ENCODE measurements at places on chromosomes 16 and 17. TPM values are rescaled to one million over a fixed set of nuclear protein-coding genes. Genes with fewer than 3 reads are reported as not detected.

DNA sequence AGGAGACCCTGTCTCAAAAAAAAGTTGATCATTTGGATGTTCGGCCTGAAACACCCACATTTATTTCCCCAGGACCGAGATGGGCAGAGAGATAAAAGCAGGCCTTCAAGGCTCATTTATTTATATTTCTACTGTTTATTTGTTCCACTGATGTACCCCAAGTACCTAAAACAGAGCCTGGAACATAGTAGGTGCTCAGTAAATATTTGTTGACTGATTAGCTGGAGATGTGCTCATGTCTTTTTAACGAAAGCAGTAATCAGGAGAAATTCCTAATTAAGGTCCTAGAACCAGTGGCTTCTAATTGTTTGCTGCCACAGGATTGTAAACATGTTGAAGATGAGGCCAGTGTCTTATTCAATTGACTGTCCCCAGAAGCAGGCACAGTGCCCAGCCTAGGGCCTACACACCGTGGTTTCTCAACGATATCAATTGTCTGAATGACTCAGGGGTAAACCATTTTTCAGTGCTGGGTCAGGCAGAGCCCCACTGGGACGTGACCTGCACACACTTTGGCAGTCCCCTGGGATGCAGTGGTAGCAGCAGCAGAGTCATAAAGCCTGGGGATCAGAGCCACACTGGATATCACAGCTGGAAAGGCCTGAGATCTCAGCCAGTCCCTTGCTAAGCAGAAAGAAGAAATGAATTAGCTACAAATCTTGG lies 34.8 kb downstream of the SOST start:
- no peak for DNase-seq

GRCh38 chr17:38628441-38628840 lies 22.7 kb upstream of the SRCIN1 start:
- no peak for DNase-seq

DNA sequence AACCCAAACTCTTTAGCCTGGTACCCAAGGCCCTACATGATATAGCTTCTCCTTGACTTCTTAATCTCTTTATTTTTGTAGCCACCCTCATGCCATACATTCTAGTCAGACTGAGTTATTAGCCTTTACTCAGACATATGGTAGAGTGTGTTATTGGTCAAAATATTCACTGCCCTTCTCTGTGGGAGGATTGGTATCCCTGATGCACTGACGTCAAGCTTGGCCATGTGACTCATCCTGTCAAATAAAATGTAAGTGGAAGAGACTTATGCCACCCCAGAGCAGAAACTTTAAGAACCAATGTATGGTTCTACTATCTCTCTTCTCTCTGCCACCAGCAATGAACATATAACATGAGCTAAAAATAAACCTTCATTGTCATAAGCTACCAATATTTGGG lies 12.2 kb upstream of the BEAN1 start:
- no peak for DNase-seq

DNA sequence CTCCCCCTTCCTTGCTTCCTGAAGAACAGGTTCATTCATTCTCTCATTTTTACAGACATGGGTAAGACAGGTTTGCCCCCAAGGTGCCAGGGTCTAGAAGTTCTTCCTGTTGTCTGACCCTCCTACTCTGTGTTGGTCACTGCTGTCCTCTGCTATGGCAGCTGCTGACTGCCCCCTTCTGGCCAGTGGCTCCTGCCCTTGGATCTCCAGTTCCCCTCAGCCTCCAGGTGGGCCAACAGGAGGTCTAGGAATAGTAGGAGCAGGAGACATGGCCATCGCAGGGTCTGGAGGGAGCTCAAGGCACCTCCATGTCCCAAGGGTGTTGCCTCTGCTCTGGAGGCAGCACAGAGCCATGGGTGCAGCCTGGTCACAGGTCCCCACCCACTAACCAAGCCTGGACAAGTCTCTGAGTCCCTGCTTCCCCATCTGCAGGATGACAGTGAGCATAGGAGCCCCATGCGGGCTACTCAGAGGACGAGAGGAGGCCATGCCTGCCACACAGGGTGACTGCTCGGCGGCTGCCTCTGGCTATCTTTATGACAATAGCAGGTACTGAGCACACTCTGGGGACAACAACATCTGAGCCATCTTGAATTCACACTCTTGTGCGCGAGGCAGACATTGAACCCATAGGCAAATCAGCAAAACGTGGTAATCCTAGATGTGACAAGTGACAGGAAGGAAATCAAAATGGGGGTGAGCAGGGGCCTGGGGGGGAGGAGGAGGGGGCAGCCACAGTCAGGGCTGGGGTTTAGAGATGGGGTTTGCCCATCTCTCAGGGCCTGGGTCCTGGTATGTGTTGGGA lies 27.0 kb upstream of the NXPH3 start:
- DNase-seq = no peak

DNA sequence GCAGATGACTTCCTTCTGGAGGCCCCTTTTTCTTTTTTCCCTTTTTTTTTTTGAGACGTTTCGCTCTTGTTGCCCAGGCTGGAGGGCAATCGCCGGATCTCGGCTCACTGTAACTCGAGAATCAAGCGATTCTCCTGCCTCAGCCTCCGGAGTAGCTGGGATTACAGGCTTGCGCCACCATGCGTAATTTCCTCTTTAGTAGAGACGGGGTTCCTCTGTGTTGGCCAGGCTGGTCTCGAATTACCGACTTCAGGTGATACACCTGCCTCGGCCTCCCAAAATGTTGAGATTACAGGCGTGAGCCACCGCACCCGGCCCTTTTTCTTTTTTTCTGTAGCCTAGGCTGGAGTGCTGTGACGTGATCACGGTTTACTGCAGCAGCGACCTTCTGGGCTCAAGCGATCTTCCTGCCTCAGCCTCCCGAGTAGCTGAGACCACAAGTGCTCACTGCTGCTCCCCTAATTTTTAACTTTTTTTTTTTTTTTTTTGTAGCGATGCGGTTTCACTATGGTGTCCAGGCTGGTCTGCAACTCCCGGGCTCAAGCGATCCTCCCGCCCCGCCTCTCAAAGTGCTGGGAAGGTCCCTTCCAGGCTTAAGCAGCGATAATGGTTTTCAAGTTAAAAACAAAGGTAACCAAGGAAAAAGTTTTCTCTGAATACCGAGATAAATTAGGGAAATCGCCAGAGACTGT lies 956 bp upstream of the IST1 start:
- no peak for DNase-seq

Gene OSGIN1
- total RNA-seq = 4.1 TPM

Gene KRTAP9-4
- not detected for total RNA-seq

Gene NGFR
- total RNA-seq = not detected

Data from glomerular endothelial cell (primary cell).